ENCODE measurements at places on chromosomes 7 and 10. TPM values are rescaled to one million over a fixed set of nuclear protein-coding genes. Genes with fewer than 3 reads are reported as not detected.

GRCh38 chr7:85520175-85520574, 333.3 kb upstream of the SEMA3D start:
- DNase-seq = no peak

- no peak for DNase-seq
Measured at GRCh38 chr10:116371737-116372136, 47.5 kb downstream of the CCDC172 start.

DNA sequence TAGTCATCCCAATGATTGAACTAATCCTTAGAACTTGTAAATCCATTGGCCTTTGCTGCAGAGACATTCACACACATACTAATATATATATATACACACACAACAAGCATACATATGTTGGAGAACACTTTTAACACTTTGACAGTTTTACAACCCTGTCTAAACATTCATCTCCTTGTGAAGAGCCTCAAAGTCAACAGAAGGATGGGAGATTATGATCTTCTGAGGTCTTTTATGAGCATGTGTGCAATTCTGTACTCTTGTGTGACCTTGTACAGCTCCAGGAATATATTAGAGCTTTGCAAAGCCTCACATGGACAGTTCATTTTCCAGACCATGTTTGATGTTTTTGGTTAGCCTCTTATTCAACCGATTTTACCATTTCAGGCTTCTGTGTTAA, 589.0 kb downstream of the NXPH1 start:
- no peak for DNase-seq

GRCh38 chr10:132110111-132110521, 44.4 kb downstream of the JAKMIP3 start:
- DNase-seq = no peak

GRCh38 chr10:107215681-107216080, 51.2 kb upstream of the SORCS1 start:
- no peak for DNase-seq

DNA sequence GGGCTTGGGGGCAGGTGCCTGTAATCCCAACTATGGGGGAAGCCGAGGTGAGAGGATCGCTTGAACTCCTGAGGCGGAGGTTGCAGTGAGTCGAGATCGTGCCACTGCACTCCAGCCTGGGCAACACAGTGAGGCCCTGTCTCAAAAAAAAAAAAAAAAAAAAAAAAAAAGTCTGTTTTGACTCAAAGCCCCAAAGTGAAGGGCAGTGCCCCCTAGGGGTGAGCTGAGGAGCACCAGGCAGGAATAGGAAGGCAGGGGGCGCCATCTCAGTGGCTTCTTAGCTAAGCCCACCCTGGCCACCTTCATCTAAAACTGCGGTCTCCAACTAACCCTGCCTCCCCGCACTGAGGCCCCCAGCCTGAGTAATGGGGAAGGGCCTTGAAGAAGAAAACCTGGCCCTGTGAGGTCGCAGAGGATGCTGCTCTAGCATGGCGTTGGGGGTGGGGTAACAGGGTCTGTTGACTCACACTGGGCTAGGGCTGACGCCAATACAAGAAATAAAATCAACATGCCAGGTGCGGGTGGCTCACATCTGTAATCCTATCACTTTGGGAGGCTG, 9.8 kb downstream of the PODXL start:
- no peak for DNase-seq

DNA sequence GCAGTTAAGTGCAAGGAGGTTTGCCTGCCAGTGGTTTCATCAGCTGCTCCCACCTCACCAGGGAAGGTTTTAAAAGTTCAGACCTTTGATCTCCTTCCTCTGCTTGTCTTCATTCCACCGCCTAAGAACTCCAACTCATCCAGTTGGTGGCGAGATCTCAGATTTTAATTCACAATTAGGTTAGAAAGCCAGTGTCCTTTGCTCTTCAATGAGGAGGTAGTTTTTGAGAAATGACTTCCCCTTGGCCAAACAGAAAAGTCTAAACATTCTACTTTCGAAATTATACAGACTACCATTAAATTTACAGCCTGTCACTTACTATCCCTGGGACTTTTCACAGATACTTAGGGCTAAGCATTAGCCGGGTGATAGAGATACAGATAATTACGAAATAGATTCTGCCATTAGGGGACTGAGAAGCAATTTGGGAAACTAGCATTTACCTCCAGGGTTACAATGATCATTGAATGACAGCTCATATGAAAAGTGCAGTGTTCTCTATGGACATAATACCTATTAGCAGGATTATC, 513.4 kb upstream of the GHITM start:
- DNase-seq = no peak

DNA sequence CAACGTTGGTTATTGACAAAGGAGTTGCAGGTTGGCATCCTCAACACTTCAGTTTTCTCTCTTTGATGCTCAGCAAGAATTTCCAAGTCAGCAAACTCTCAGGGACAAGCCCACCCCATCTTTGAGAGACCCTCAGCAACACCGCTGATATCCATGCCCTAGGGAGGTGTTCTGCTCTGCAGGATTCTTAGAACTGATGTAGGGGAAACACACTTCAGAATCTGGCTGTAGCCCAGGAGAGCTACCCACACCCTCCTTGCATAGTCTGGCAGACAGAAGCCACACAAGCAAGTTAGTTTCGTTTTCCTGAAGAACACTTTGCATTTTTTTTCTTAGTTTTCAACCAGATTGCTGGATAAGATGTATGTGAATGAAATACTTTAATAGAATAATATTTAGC, 822 bp downstream of the SAMD9L start:
- DNase-seq = no peak

- peak; percentile 69 for DNase-seq
Measured at GRCh38 chr10:50291261-50291850, 40.0 kb upstream of the ASAH2 start.

DNA sequence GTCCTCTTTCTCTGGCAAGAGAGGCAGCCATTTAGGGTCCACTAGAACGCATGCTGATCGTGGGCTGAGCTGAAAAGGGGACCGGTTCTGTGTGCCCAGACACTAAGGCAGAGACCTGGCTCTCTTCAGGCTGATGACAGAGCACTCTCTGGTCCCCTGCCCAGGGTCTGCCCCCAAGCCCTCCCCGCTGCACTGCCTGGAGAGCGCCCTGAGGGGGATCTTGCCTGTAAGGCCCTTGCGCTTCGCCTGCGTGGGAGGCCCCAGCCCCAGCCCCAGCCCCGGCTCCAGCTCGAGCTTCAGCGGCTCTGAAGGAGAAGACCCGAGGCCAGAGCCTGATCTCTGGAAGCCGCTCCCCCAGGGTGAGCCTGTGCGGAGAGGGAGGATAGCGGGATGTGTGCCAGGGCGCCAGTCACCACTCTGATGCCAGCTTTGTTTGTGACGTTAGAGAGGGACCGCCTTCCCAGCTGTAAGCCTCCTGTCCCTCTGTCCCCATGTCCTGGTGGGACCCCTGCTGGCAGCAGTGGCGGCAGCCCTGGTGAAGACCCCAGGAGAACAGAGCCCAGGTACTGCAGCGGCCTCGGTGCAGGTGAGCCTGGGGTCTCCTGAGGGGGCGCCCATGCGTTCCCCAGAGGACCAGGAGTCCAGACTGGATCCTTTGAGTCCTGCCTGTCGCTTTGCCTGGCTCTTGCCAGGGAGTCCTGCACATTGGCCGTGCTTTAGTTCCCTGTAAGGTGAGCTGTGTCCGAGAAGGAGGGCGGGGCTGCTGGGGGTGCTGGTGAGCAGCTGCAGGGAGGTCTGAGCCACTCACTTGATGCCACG, 43.2 kb downstream of the ZNF467 start:
- no peak for DNase-seq

DNA sequence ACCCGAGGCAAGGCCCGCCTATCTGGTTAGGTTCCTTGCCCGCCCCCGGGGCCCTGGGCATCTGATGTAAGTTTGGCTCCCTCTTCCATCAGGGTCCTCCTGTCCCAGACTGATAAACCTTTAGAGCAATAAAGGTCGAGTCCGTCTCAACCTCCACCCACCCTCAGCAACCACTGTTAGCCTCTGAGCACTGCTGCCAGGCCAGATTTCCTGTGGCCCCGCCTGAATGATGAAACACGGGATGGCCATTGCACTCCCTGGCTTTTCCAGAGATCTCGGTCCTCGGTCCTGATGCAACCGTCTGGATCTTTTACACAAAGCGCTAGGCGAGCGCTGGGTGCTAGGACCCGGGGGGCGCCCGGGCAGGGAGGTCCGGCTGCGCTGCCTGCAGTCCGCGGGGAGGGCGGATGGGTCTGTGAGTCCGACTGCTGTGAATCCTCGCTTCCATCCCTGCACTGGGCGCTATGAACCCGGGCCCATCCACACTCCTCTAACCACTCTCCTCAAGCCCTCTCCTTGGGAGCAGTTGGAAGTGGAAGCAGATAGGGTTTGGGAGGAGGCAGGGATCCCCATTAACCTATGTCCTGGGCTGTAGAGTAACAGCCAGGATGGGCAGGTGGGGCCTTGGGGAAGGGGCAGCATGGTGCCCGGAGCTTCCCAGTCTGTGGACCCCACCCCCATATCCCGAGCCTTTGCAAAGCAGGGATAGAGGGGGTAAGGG, 875 bp upstream of the DDIT4 start:
- no peak for DNase-seq

DNA sequence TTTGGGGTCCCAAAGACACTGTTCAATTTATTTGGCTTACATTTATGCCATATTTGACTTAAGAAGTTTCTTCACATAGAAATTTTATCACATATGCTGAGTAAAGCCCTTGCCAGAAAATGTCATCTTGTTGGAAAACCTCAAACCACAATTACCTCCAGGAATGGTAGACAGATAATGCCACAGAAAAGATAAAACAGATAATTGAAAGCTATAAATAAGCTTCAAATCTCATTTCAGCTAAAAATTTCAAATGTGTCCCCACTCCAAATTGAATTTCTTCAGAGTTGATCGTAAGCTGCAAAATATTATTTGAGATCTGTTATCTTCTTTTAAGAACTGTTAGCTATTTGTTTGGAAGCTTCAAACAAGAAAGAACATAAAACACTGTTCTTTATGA, 176.4 kb upstream of the PTN start:
- no peak for DNase-seq

Gene RBP3
- not detected for total RNA-seq

Gene ZNF862
- 21.8 TPM for total RNA-seq

Gene SLC4A2
- 41.5 TPM for total RNA-seq

Gene GCK
- total RNA-seq = 0.27 TPM

Gene CLCN1
- 0.54 TPM for total RNA-seq
